IPS DF 6.9 (cell line): ENCODE measurements at places on chromosomes 4 and X.
A peak's percentile ranks its signal among the peaks of the same experiment; 100 is the strongest.

DNA sequence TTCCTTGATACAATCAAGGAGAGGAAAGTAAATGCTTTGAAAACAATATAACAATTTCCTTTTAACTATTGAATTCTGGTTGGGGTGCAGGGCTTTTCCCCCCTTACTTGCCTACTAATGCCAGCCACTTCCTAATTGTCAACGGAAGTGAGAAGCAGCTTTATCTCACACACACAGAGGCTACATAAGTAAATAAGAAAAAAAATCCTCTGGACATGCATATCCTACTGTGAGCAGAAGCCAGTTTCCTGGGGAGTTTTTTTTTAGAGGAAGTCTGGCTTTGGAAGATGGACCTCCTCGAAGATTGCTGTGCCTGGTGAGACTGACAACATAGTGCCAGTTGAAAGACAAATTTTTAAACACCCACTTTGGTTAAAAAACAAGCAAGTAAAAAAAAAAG, 180.6 kb downstream of the OPHN1 start:
- H3K27me3 ChIP-seq = no peaks in the 10 kb centered on the region
- H3K4me3 ChIP-seq = no peak overlapping the region

DNA sequence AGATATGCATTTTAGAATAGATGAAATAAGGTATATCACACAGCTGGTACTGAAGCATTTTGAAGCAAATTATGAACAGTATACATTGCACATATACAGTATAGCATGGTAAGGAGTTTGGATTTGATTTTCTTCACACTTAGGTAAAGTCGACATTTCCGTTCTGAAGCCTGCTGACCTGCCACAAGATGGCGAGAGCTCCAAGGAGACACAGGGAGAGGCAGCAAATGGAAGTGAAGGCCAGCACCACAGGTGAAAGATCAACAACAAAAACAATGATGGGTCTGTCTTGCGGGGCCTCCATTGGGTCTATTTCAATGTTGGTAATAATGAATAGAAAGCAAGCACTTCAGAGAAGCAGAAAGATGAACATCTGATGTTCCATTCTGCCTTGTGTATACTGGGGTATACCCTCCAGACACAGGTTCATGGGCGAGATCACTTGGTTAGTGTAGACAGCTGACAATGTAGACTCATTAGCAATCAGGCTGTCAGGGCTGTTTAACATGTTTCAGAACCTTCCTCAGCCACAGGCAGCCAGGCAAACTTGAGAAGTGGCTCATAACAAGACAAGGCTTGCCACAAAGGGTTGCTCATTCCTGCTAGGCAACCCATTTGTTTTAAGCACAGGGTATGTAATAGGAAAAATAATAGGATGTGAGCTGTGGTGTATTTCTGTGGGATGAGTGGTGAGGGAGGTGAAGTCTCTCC, 21.4 kb upstream of the NOX1 start:
- H3K27me3 ChIP-seq = no peaks in the 10 kb centered on the region
- no peaks in the 10 kb centered on the region for H3K36me3 ChIP-seq
- DNase-seq = peak; percentile 11
- no peak overlapping the region for H3K27ac ChIP-seq
- no peaks in the 10 kb centered on the region; the same call in 1 of the 2 replicates for H3K4me1 ChIP-seq

DNA sequence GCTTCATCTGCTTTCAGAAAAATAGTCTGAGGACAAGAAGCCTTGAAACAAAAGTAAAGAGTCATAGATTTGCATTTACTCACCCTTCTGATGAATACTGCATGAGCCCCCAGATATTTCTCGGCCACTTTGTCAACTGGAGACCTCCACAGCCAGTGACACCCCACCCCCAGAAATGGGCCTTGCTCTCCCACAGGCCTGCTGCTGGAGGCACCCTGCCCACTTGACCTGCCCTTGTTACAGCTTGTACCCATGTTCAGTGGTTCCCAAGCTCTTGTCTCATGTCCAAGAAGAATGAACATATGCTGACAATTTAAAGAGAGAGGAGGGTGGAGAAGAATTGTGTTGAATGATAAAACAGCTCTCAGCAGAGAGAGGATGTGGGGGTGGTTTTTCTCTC, 225.1 kb downstream of the DCAF12L2 start:
- no peaks in the 10 kb centered on the region for H3K36me3 ChIP-seq
- H3K27me3 ChIP-seq = no peaks in the 10 kb centered on the region
- H3K27ac ChIP-seq = no peak overlapping the region
- no peak for DNase-seq

- DNase-seq = no peak
- no peaks in the 10 kb centered on the region for H3K36me3 ChIP-seq
- H3K4me3 ChIP-seq = no peak overlapping the region
- no peaks in the 10 kb centered on the region for H3K4me1 ChIP-seq
- H3K27ac ChIP-seq = no peak overlapping the region
- no peaks in the 10 kb centered on the region for H3K27me3 ChIP-seq
Measured at GRCh38 chrX:19848110-19848509, 39.3 kb downstream of the SH3KBP1 start.

GRCh38 chr4:87926554-87927098, 48.9 kb upstream of the SPP1 start:
- H3K36me3 ChIP-seq = peaks cover 23% of the 10 kb centered on the region; the same call in 1 of the 2 replicates
- no peaks in the 10 kb centered on the region for H3K27me3 ChIP-seq
- DNase-seq = no peak
- H3K27ac ChIP-seq = no peak overlapping the region
- H3K4me1 ChIP-seq = no peaks in the 10 kb centered on the region
